ENCODE measurements at places on chromosomes 16 and 17. TPM values are rescaled to one million over a fixed set of nuclear protein-coding genes. Genes with fewer than 3 reads are reported as not detected.

DNA sequence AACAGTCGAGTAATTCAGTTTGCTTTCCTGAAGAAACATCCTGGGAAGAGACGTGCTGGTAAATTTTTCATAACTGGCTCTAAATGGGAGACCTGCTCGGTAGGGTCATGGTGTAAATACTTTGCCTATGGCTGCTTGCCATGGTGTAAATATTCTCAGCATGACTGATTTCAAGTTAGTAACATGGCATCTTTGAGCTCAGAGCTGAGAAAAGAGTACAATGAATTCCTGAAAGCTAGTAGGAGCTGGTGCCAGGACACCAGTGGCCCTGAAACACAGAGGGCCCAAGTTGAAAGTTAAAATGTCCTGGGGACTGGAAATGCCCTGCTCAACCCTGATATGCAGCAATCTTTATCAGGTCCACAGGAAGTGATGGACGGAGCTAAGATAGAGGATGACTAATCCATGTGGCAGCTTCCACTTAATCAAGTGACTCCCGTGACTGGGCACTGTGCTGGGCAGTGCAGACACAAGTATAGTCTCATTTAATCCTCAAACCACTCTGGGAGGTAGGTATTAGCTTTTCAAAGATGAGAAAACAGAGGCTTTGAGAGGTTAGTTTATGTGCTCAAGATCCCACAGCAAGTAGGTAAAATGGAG, 130.1 kb upstream of the ADAMTS18 start:
- DNase-seq, result no peak

DNA sequence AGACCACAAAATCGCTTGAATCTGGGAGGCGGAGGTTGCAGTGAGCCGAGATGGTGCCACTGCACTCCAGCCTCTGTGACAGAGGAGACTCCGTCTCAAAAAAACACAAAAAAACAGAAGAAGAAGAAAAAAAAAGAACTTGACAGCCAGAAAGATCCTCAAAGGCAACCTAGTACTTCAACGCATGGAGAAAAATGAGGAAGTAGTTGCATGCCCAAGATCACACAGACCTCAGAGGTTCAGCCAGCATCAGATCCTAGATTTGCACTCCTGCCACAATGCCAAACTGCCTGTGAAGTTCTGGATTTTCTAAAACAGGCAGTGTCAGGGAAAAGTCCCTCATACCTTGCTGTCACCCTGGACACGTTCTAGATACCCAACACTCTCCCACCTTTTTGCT, 1.5 kb downstream of the ATPAF2 start:
- DNase-seq, result no peak

DNA sequence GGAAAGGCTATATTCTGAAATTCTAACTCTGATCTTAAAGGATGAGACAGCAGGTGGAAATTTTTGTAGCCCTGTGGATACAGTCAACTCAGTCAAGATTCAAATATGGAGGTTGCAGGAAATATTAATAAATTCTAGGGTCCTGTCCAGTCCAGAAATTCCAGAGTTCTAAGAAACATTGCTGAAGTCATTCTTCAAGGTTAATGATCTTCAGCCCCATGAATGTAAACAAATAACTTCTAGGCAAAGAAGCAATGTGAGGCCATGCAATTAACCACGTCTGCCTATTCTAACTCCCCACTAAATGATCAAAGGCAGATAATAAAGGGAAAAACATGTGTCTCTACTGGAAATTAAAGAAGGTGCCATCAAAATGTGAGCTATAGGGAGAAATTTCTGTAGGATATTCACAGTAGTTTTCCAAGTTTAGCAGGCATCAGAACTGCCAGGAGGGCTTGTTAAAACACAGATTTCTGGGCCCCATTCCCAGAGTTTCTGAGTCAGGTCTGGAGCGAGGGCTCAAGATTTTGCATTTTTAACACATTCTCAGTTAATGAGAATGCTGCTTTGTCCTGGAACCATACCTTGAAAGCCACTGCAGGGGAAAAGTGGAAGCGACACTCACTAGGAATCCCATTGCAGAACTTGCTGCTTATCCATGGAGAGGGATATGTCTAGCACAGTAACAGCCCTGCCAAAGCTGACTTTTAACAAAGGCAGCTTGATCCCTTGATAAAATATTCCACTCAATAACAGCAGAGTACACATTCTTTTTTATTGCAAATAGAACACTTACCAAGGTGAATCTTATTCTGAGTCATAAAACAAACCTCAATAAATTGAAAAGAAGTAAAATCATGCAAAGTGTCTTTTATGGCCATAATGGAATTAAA, 61.8 kb downstream of the DNAH3 start:
- DNase-seq, result no peak

DNA sequence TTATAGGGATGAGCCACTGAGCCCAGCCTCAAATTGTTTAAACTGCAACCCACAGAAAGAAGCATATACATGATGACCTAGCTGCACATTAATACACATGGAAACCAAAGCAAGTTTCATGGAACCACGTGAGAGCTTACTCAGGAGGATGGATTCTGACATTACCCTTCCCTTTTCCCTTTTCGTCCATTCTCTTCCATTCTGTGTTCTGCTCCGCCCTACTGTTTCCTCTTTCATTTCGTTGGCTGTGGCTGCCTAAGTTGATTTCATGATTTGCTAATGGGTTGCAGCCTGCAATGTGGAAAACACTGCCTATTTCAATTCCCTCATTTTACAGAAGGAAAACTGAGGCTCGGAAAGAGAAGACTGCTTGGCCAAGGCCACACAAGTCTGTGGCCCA, 176.5 kb downstream of the C16orf78 start:
- DNase-seq, result no peak

DNA sequence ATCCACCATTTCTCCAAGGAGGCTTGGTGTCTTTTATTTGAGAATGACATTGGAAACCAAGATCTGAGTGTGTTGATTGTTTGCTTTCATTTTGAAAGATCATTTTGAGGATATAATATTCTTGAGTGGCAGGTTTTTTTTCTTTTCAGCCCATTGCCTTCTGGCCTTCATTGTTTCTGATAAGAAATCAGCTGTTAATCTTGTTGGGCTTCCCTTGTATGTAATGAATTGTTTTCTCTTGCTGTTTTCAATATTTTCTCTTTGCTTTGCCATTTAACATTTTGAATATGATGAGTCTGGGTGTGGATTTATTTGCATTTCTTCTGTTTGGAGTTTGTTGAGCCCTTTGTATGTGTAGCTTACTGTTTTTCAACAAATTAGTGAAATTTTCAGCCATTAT, 22.0 kb downstream of the PRSS54 start:
- no peak for DNase-seq

DNA sequence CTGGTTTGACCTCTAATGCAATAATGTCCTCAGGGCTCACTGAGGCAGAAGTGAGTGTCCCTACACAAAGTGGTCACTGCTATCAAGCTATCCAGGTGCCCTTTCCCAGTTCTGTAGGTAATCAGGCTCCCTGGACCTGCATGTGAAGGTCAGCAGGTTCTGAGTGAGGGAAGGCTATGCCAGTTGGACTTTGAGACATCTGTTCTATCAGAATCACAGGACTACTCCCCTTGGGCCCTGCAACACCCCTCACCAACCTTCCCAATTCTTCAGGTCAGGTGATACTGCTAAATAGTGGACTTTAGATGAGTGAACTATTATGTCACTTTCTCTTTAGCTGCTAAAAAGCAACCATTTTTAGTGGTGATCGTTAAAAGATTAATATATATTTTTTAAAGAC, 37.6 kb downstream of the ZZEF1 start:
- DNase-seq, result no peak

GRCh38 chr17:76528528-76529223, 8.8 kb downstream of the CYGB start:
- no peak for DNase-seq

- no peak for DNase-seq
Observed at GRCh38 chr16:17817260-17817659, 346.5 kb upstream of the XYLT1 start.

Gene C16orf96
- 0.23 TPM for total RNA-seq

Gene PDP2
- total RNA-seq, result 9.0 TPM

Gene KCNH6
- not detected for total RNA-seq

Gene MSLN
- total RNA-seq, result not detected

Gene RAB26
- total RNA-seq, result 0.80 TPM

All from chondrocyte (in vitro differentiated cells).